ENCODE measurements at places on chromosomes 4 and X.

GRCh38 chr4:161321706-161322105 is 842.1 kb downstream of the FSTL5 start:
- DNase-seq: no peak

GRCh38 chr4:116788723-116789122 is 296.7 kb downstream of the TRAM1L1 start:
- DNase-seq: no peak

DNA sequence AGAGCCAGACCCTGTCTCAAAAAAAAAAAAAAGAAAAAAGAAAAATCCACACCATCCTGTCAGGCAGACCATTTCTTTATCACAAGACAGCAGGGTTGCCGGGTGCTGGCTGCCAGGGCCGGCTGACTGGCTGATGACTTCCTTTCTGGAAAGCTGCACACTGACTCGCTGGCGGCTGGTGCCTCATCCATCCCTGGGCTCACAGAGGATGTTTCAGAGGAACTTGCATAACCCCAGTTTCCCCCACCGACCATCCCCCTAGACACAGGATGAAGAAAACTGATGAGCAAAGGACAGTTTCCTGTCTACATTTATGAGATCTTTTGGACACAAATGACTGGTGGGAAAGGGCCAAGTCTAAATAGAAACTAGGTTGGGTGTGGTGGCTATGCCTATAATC is 14.1 kb downstream of the HPSE start:
- DNase-seq: no peak

GRCh38 chr4:77308843-77309242 is 151.8 kb downstream of the CCNG2 start:
- no peak for DNase-seq

- no peak for DNase-seq
Measured at GRCh38 chr4:143597276-143597675, 83.8 kb downstream of the SMARCA5 start.

GRCh38 chrX:68999356-68999755 is 165.9 kb downstream of the PJA1 start:
- no peak for DNase-seq

DNA sequence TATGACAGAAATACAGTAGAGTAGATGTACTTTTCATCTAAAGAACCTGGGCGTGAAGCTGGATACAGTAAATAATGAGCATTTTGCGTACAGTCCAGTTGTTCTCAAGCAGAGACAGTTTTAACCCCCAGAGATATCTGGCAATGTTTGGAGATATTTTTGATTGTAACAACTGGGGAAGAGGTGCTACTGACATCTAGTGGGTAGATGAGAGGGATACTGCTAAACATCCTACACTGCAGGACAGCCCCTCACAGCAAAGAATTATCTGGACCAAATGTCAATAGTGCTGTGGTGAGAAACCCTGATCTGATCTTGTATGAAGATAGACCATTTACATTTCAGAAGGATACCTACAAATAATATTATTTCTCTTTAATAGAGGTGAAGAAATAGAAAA is 200.2 kb upstream of the FAM47A start:
- no peak for DNase-seq

DNA sequence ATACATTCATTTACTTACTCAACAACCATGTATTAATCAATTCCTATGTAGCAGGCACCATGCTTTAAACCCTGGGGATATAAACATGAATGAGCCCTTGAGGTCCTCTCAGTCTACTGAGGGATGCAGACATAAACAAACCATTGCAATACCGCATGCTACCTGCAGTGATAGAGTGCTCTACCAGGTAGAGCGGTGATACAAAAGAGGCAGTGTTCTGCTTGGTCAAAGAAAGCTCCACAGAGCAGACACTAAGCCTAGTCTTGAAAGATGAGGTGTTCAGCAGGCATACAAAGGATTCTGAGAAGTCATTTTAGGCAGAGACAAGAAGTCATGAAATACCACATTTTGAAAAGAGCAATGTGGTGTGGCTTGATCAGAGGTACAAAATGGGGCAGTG is 26.9 kb upstream of the AMOT start:
- no peak for DNase-seq

DNA sequence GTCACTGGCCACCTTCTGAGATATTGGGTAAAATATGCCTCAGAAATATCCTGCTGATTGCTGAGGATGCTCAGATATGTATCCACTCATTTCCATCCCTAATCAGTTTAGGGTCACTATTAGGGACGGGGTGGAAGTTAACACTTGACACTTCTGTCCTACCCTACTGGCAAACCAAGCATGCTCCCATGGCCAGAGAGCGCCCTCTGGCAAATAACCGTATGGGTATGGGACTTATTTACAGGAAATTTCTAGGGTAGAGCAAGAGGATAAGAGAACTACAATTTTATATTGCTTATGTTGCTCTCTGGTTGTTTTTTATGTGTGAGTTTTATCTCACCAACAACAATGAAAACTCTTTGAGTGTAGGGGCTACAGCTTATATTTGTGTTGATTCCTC is 86.8 kb upstream of the TSPAN7 start:
- DNase-seq: no peak

- no peak for DNase-seq
Measured at GRCh38 chr4:88090898-88091297, 67.5 kb downstream of the ABCG2 start.

DNA sequence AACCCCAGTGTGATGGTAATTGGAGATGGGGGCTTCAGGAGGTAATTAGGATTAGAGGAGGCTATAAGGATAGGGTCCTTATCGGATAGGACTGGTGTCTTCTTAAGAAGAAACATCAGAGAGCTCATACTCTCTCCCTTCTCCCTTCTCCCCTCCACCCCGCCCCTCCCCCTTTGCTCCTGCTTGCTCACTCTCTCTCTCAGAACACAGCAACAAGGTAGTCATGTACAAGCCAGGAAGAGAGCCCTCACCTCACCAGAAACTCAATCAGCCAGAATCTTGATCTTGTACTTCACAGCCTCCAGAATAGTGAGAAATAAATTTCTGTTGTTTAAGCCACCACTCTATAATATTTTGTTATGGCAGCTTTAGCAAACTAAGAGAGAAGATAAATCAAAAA is 4.5 kb downstream of the DDX60L start:
- no peak for DNase-seq

DNA sequence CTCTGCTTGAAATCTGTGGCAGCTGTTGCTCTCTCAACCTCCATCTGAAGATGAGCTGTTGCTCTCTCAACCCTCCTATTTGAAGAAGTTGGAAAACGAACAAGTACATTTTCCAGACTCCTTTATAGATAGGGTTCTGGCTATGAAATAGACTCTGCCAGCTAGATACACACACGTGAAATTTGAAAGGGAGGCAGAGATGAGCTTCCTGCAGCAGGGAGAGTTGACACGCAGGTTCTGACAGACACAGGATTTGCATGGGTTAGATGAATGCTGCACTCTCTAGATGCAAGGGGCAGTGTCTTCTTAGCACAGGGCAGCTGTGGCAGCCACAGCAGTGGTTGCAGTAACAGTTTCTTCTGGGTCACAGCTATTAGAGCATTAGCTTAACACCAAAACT is 8.0 kb upstream of the PYURF start:
- no peak for DNase-seq

- no peak for DNase-seq
Measured at GRCh38 chr4:110955748-110956147, 332.9 kb upstream of the PITX2 start.

- DNase-seq: no peak
Measured at GRCh38 chr4:141645611-141646340, 9.4 kb downstream of the IL15 start.

- DNase-seq: no peak
Measured at GRCh38 chr4:115119804-115120352, 6.5 kb upstream of the NDST4 start.

DNA sequence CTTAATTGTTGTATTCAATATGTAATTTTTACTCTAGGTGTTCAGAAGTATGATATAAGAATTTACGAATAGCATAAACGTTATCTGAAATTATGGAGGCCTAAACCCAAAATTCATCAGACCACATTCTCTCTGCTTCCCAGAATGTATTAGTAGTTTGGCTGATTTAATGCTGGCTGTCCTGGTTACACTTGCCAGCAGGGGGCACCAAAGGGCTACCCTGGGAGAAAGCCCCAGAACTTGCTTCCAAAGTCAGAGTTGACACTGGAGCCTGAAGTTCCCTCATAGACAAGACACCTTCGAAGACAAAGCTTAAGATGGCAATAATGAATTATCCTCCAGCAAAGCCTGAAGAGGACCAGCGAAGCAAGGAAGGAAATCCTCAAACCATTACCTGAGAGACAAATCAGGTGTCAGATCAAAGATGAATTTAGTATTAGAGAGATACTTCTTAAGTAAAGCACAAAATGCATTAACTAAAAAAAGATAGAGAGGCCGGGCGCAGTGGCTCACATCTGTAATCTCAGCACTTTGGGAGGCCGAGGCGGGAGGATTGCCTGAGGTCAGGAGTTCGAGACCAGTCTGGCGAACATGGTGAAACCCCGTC is 11.3 kb upstream of the ANOS1 start:
- no peak for DNase-seq

GRCh38 chrX:10981506-10981905 is 129.6 kb upstream of the HCCS start:
- DNase-seq: no peak

DNA sequence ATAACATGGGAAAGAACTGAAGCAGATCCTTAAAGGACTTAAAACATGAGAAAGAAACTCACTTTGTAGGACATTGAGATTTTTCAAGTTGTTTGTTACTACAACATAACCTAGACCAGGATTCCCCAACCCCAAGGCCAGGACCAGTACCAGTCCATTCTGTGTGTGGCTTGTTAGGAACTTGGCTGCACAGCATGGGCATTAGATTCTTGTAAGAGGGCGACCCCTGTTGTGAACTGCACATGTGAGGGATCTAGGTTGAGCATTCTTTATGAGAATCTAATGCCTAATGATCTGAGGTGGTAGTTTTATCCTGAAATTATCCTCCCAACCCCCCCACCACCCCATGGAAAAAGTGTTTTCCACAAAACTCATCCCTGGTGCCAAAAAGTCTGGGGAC is 566.1 kb downstream of the KCTD8 start:
- no peak for DNase-seq

DNA sequence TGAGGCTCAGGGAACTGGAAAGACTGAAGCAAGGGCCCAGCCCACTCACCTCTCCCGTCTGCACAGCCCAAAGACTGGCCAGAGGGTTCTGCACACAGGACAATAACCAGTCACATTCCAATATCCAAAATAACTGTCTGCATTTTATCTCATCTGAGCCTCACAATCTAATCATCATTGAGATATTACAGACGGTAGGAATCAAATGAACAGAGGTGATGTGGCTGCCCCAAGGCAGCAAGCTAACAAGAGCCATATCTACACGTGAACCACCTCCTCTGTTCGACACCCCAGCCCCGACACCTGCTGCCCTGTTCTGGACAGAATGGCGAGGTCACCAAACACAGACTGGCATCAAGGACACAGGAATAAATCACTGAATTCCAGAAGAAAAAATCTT is 60.5 kb downstream of the AFAP1 start:
- no peak for DNase-seq

- no peak for DNase-seq
Measured at GRCh38 chr4:83660578-83660977, 124.7 kb downstream of the GPAT3 start.

GRCh38 chr4:47715716-47716416 is 122.0 kb downstream of the CORIN start:
- no peak for DNase-seq

GRCh38 chr4:86558797-86559196 is 35.3 kb upstream of the PTPN13 start:
- no peak for DNase-seq

DNA sequence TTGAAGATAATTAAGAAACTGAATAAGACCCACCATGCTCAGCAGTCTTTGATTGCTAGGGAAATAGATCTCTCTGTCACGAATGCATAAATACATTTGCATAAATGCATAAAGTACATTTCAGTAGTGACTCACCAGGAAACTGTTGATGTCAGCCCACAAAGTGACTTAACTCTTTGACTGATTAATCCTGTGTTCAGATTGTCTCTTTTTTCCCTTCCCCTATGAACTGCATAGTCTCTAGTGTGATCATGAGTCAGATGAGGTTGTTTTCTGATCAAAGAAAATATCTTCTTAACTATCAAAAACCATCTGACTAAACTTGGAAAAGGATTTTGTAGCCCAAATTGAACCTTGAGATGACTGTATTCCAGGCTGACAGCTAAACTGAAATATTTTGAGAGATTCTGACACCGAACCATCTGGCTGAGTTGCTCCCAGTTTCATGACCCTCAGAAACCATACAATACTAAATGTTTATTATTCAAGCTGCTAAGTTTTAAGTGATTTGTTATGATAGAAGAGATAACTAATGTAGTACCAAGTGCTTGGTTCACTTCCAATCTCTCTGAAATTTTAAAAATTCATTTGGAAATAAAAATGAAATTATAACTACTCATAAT is 1381.5 kb upstream of the AGA start:
- no peak for DNase-seq
